Stimulated activated CD4-positive, alpha-beta T cell treated with anti-CD3 and anti-CD28 coated beads, TNF-alpha, amount 100 ng/mL, for 4 hours (primary cell): ENCODE measurements at places on chromosomes 3 and 15.

DNA sequence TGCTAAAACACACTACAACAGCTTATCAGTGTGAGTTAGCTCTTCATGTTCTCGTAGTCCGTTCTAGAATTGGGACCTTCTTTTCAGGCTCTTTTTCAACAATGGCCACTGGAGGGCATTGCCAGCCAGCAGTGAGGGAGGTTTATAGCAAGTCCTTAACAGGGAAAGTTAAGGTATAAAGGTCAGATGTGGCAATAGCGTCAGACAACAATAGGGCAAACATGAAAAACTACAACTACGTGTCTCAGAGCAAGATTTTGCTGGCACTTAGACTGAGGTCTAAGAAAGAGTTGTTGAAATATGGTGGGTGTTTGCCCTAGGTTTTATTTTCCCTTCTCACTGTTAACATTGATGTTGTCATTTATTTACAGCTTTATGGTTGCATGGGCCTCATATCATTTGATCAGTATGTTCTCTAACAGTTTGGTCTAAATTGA lies 161.4 kb downstream of the GMNC start:
- no peak for DNase-seq

DNA sequence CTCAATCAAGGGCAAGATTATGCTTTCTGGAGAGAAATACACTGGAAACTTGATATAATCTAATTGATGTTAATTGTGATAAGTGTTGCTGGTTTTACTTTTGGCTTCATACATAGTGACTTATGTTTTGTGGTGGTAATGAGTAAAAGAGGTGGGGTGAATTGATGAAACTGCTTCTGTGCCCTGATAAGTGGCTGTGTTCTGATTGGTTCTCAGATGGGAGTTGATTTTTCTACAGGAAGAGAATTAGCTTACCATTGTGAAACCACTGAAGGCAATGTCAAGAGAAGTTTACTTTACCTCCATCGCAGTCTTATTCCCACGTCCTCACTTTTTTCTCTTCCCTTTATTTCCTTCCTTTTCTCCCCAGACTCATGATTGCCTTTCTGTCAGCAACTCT lies 23.8 kb downstream of the TMEM45A start:
- DNase-seq: no peak

- DNase-seq: no peak
These were observed 64.5 kb downstream of the TRAT1 start for GRCh38 chr3:108887121-108887520.

DNA sequence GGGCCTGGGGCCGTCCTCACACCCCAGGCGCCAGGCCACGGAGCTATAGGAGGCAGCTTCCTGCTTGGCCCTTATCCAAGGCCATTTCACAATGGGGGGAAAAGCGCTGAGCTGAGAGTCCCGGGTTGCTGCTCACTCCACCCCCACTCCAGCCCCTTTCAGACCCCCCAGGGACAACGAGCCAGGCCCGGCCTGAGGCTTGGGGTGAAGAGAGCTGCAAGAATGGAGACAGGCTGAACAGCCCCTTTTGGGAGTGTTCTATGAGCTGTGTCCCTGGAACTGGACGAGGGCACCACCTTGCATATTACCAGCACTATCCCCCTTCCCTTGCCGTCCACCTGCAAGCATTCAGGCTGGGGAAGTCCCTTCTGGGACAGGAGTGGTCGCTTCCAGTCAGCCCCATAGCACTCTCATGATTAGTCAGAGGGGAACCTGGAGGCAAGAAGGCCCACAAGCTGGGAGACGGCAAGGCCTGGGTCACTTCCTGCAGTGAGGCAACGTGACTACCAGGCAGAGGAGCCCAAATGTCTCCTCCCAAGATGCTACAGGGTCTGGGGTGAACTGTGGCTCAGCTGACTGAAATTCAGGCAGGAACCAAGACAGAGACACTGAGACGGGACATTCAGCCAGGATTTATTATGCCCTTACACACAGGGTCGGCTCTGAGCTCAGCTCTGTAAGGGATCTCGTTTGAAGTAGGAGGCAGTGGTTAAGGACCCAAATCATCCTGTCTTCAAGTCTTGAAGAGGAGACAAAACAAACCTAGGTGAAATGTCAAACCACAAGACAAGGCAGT lies 8.6 kb upstream of the SRP14 start:
- no peak for DNase-seq

DNA sequence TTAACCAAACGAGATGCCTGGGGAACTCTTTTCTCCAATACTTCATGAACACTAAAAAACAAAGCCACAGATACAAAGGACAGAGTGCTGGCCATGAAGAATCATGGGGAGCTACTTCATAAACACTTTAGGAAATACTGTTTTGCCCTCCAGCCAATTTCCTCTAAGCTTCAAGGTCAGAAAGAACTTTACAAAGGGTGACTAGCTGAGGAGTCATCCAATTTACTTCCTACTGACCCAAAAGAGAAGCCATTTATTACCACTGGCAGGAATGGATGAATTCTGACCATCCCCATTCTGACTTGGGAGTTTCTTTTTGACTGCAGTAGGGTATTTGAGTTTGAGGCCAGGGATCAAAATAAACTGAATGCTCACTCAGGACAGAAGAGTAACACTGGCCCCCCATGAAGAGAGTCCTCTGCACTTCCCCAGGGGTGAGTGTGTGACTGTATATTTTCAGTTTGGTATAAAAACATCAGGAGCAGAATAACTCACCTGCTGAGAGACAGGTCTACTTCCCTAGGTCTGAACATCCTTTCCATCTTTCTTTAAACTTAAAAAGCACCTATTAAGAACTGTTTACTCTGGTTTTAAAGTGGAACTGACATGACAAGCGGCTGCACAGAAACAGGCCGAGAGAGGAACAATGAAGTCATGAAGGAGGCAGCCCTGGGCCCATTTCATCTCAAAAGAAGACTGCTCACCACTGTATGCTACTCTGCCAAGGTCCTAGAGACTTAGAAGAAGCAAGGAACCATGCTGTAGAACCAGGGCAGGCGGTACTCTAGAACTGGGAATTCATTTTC lies 203.6 kb downstream of the TNIK start:
- no peak for DNase-seq

DNA sequence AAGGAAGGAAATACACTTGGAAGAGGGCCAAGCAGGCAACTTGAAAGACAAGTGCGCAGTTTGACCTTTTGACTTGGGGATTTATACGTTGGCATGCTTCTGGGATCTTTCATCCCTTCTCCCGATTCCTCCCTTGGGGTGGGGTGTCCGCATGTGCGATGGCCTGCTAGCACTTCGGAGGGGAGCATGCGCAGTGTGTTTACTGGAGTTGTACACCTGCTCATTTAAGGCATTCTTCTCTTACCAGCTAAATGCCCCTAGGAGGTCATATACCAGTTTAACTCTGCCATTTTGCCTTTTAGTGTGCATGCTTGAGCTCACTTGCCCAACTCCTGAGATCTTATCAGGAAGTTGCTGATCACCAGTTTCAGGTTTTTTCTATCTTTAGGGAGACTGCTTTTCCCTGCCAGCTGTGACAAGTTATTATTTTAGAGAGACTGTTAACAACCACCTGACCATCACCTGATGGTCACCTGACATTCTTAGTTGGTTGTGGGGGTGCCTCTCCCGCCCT lies 63.5 kb downstream of the BFSP2 start:
- DNase-seq: no peak

GRCh38 chr3:107985496-107985895 lies 105.3 kb downstream of the CD47 start:
- DNase-seq: no peak

DNA sequence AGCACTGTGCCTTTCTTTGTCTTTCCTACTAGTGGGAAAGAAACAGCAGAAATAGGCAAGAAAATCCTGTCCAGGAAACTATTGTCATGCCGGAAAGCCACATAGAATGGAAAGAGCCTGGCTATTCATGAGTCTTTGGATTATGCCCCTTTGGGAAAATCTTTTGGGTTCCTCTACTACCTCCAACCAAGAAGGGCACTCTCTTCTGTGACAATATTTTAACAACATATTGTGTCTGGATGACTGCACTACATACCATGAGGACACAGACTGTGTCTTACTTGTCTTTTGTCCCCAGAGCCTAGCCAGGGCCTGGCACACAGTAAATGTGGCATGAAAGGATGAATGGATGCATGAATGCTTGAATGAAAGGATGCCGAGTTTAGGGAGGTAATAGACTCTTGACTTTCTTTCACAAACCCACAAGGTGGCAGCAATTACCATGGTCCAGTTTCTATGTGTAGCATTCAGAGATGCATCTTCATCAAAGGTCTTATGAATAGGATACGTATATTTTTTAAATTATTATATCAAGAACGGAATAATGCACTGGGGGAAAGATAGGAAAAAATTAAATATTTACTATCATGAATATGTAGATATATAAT lies 30.3 kb downstream of the ARL14 start:
- DNase-seq: no peak

DNA sequence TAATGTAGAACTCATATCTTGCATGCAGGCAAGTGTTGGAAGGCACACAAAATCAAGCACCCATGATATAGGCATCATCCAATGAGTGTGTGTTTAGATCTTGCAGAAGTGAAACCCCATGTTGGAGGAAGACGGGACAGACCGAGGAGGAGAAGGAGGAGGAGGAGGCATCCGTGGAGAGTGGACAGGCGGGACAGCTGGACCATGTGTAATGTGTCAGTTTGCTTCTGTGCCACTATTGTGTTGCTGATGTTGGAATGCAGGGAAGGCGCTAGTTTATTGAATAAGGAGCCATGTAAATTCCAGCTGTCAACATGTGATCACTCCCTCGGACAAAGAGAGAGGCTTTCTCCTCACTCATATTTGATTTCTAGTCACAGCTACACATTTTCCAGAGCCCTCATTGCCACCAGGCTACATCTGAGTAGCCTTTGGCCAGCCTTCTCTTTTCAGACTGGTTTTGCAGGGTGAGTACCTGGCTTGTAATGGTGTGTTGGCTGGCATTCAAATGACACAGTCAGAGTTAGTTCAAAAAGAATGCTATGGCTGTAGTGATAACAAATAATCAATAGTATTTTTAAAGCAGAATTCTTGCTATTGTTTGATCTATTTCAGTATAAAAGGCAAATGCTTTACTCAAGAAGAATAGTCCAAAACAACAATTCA lies 1037.6 kb upstream of the NR2F2 start:
- no peak for DNase-seq

GRCh38 chr3:152960684-152961083 lies 125.8 kb downstream of the P2RY1 start:
- DNase-seq: no peak

GRCh38 chr3:11390411-11391131 lies 118.4 kb downstream of the ATG7 start:
- no peak for DNase-seq
